ENCODE measurements at places on chromosomes 1 and 21.

- no peak for DNase-seq
Observed at GRCh38 chr1:232854798-232855159, 49.6 kb downstream of the MAP10 start.

DNA sequence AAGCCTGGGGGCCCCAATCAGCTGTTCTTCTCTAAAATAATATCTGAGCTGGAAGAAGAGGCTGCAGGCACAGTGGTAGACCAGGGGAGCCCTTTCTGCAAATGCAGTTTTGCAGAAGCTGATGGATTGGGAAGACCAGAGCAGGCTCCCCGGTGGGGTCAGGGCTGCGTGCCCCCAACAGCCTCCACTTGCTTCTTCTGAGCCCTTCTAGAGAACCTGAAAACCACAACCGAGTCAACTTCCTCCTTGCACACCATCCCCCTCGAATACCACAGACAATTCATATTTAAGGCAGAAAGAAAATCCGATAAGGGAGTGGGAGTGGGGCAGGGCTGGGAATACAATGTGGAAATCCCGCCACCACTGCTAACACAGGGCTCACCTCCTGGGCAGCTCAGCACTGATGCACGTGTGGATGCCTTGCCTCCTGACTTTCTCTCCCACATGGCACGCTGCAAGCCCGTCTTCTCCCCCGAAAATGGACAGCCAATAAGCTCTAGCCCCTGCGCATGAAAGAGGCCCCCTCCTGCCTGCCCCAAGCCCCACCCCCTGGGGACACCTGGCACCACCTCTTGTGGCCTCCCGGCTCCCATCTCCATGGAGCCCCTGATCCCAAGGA lies 25.4 kb upstream of the ALDH4A1 start:
- DNase-seq, result no peak

DNA sequence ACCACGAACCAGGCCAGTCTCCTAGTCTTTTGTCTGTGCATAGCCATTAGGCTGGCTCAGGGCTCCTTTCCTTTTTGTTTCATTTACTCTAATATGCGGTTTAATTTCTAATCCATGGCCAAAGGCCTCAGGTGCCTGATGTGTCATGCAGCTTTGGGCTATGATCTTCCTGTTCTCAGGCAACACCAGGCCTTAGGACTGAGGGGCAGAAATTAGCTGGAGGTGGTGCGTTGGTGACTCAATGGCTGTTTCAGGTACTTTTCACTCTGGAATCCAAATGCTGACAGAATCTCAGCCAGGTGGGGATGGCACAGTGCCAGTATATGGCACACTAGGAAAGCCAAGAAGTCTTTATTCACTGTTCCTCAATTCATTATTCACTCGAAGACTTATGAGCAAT lies 105.3 kb downstream of the CACNA1E start:
- DNase-seq, result no peak

GRCh38 chr1:26719205-26719604 lies 23.4 kb downstream of the ARID1A start:
- DNase-seq, result no peak

DNA sequence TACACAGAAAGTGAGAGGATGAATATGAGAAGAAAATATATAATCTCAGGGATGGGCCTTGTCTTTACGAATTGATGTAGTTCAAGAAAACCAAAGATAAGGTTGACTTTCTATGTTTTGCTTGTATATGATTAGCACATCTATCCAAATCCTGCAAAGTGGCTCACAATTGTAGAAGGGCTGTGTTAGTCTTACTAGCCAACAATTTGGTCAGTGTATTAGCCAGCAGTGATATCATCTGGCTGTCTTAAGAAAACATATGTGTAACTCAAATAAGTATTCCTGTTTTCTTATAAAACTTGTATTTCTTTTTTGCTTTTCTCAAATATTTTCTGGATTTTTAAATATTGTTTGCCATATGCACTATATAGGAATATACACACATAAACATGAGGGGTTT lies 5.5 kb downstream of the SDCCAG8 start:
- no peak for DNase-seq

DNA sequence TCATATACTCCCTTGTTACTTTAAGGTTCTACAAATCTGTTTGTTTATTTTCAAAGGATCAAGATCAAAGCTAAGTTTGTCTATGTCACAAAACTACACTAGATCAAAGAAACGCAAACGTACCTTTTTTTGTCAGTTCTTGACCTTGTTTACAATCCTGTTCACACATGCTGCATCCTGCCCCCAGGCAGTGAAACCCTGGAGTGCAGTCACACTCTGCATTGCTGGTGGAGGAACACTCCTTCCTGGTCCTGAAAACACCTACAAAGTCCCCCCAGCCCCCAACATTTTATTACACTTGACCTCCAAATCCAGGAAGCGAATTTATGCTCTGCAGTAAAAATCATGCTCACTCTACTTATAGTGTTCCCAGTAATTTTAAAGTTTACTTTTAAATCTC lies 2.6 kb downstream of the TNFRSF9 start:
- no peak for DNase-seq

- no peak for DNase-seq
Observed at GRCh38 chr21:16243396-16243795, 513.6 kb downstream of the USP25 start.

GRCh38 chr1:170067253-170067819 lies 7.2 kb downstream of the KIFAP3 start:
- DNase-seq, result no peak

GRCh38 chr1:243407284-243408018 lies 151.6 kb downstream of the SDCCAG8 start:
- DNase-seq, result no peak

DNA sequence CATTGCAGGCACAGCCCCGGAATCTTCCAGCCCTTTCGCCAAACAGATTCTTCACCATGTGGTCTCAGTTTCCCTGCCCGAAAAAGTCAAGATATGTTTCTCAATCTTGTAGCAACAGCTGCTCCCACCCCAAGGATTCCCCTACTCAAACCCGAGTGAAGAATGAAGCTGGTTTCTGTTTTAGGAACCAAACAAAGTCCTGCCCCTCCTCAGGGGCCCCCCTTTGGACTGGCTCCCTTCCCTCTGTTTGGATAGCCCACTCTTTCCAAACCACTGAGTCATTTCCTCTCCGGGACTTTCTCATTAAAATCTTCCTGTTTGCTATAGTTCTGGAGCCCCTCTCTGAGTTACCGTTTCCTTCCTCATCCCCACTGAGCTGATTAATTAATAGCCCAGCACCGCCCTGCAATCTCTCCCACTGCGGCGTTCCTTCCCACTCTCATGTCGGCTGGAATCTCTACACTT lies 100.9 kb downstream of the TSEN15 start:
- no peak for DNase-seq

GRCh38 chr1:1020415-1021009 lies 592 bp downstream of the AGRN start:
- DNase-seq, result no peak

GRCh38 chr1:46557403-46557802 lies 6.0 kb upstream of the KNCN start:
- DNase-seq, result no peak

DNA sequence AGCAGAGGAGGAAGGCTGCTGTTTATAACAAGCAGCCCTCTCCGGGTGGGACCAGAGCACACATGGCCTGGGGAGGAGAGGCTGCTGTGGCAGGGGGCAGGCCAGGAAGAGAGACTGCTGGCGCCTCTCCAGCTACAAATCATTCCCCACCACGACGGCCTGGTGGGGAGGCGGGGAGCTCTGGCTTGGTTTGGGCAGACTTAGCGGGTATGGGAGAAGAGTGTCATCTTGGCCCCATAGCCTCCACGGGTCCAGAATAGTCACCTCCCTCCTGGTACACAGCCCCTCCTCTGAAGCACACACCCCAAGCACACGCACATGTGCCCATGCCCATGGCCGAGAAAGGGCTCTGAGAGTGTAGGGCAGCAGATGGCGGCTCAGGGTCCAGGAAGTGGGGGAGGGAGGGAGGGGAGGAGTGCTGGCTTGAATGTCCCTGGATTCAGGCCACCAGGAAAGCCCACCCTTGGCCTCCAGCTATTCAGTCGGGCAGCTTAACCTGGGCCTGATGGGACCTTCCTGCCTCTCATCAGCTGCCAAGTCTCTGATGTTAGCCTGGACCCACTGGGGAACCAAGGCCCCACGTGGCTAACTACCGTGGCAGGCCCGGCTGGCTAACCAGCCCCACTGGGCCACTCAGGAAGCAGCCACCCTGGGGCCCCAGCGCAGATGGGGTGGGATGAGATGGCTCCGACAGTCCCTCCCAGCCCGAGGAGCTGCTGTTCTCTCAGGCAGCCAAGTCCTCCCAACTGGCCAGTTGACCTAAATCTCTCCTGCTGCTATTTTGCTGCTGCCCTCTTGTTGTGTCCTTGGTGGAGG lies 10.9 kb downstream of the LRP8 start:
- no peak for DNase-seq

GRCh38 chr1:110233861-110234260 lies 23.7 kb downstream of the KCNC4 start:
- no peak for DNase-seq

- no peak for DNase-seq
Observed at GRCh38 chr1:172269084-172269483, 151.4 kb upstream of the C1orf105 start.

DNA sequence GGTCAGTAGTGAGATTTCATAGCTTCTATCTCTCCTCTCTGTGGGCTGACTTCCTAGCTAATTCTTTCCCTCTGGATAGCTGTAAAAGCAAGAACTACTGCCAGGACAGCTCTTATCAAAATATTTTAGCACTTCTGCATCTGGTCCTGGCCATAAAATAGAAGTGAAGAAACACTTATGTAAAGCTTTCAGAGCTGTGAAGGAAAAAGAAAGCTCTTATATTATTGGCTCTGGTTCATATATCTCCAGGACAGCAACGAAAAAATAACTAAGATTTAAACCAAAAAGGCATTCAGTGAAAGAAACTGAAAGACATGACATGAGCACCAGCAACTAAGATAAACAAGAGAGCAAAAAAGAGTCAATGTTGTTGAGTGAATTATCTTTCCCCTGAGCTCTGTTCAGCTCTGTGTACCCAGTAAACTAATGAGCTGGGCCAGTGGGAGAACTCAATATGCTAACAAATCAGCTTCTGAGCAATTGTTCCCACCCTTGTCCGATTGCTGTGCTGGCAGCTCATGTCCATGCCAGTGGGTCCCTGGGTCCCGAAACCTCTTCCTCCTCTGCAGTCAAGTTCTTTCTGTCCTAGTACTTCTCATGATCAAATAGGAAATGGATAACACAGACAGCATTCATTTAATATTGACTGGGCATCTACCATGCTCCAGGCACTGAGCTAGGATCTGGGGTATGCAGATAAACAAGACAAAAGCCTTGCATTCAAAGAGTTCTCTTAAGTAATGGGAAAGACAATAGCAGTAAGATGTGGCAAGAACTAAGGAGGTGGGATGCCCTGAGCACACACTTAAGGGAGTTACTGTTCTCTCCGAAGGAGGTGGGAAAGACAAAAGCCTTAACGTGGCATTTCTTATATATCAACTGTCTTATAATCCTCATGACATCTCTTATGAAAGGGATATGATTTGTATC lies 45.3 kb upstream of the MAN1A2 start:
- DNase-seq, result no peak

- DNase-seq, result no peak
Observed at GRCh38 chr1:71511505-71511904, 430.7 kb upstream of the ZRANB2 start.

DNA sequence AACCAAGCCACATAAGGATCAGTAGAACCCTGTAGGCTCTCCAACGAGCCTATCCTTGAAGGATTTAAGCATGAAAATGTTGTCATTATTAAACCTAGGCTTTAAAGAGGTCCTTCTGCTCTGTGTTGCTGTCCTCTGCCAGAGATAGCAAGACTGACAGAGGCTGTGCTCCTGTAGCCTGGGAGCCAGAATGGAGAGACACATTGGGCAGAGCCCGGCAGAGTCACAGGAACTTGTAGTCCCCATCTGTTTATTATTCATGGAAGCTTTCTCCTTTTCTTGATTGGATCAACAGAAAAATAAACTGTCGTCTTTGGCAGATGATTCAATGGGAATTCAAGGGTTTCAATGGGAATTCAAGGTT lies 19.2 kb upstream of the SLAMF1 start:
- no peak for DNase-seq

DNA sequence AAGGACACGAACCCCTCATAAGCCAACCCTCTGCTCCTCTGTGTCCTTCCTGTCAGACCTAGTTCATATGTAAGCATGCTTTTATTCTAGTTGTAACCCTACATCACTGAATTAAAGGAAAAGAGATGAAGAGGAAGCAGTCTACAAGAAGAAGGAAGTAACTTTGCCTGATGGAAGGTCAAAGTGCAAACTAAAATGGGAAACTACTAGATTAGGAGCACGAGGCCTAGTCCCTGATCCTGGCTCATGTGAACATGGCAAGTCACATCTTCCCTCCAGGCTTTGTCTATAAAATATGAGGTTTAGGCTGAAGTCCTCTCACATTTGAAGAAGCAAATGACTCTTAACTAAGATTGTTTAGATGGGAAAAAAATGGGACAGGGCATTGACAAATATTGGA lies 13.2 kb downstream of the ZMYND12 start:
- DNase-seq, result no peak

DNA sequence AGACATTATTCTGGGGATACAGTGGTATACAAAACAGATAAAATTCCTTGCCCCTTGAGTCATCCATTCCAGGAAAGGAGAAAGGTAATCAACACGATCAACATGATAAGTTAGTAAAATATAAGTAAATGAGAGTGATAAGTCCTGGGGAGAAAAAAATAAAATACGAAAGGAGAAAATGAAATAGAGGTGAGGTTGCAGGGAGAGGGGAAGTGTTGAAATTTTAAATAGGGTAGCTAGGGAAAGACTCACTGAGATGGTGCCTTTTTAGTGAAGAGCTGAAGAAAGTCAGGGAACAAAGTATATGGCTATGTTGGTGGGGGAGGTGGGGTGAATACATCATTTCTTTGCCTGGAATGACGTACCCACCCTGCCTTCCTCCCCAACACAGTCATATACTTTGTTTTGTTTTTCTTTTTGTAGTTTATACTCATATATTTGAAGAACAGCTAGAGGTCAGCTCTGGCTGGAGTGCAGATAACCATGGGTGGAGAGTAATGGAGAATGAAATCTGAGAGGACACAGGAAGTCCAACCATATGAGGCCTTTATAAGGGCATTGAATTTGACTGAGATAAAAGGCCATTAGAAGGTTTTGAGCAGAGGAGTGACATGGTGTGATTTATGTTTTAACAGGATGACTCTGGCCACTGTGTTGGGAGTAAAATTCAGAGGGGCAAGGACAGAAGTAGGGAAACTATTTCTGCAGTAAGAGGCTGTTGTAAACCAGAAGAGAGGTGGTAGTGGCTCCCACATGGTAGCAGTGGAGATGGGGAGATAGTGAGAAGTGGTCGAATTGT lies 54.8 kb downstream of the OSBPL9 start:
- DNase-seq, result no peak

GRCh38 chr1:109616391-109616790 lies 3.0 kb downstream of the GNAT2 start:
- DNase-seq, result no peak
